HS-27A (cell line): ENCODE measurements at places on chromosomes 11 and 22.

GRCh38 chr11:60900673-60901404 lies 5.5 kb downstream of the PRPF19 start:
- no peak for DNase-seq

DNA sequence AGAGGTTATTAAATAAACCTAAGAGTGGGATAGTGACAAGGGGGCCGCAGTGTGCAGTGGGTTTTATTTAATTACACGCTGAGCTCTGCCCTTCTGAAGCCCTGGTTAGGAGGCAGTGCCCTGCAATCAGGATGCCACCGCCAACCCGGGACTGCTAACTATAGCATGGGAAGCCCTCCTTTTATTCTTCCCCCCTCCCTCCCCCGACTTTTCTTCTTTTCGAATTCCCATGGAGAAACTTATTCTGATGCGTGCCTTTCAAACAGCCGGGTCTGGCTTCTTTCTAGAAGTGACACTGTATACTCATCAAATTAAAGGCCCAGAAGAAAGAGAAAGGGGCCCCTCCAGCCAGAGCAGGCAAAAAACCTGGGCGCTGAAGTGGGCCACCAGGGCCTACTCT lies 91.3 kb upstream of the ANO1 start:
- DNase-seq: no peak

DNA sequence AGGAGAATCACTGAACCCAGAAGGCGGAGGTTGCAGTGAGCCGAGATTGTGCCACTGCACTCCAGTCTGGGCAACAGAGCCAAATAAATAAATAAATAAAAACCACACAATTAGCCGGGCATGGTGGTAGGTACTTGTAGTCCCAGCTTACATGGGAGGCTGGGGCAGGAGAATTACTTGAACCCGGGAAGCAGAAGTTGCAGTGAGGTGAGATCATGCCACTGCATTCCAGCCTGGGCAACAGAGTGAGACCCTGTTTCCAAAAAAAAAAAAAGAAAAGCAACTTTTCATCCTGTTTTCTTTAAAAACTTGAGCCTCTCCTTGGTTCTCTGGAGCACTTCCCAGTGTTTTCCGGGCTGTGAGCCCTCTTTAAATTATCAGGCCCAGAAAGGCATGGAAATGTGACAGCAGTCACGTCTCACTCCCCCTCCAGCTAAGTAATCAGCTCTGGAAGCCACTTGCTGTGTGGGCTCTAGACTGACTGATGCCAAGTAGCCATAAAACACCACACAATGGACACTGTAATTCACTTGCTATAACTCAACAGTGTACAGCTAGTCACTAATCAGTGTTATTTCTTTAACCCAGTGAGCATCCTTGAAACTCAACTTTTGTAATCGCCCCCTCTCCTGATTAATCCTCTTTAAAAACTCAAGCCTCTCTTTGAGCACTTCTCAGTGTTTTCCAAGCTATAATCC lies 13.0 kb upstream of the MCHR1 start:
- DNase-seq: no peak

GRCh38 chr11:110159476-110159875 lies 66.3 kb downstream of the ZC3H12C start:
- DNase-seq: no peak

GRCh38 chr11:1437500-1437899 lies 47.8 kb downstream of the BRSK2 start:
- peak; percentile 27 for DNase-seq

DNA sequence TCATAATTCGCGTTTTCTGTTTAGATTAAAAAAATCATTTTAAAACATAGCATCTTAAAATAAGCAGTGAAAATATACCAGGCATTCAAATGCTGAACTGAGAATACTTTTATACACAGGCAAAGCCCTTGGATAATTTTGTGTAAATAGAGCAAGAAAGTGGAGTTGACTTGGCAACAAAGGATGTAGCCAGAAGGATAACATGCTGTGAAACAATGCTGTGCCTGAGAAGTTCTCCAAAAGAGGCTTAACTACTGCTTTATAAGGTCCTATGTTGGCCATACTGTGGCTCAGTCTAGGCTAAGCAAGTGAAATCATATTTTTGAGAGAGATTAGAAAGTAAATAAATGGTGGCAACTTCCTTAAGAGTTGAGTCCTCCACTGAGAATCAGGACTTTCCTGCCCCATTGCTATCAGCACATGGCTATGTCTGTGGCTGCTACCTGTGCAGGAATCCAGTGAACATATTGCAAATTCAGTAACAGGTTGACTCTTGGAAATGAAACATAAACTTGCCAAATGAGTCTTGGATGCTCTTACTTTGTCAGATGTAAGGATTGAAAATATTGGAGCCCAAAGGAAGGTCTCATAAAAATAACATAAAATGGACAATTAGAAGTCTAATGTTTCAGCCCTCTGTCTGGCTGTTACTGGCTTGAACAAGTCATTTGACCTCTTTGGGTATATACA lies 448.9 kb downstream of the LRRC4C start:
- no peak for DNase-seq

DNA sequence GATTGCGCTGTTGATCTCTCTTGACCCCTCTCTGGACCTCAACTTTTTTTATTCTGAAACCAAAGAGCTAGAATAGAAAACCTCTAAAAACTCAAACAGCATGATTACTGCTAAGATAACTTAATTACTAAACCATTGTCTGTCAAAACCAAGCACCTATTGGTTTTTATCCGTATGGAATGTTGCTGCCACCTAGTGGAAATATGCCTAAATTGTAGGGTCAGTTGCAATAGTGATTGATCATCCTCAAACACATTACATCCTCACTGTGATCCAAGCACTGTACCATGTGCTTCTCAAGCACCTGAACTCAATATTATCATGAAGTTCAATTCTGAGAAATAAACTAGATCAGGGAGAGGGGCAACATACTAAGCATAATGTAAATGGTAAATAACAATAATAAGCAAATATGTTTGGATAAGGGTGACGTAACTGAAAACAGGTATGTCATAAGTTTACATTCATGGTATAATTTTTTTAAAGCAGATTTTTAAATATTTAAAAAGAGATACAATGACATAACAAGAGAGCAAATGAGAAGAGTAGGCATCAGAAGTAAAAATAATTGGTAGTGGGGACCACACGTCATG lies 3.8 kb upstream of the OR5A2 start:
- peak; percentile 24 for DNase-seq

DNA sequence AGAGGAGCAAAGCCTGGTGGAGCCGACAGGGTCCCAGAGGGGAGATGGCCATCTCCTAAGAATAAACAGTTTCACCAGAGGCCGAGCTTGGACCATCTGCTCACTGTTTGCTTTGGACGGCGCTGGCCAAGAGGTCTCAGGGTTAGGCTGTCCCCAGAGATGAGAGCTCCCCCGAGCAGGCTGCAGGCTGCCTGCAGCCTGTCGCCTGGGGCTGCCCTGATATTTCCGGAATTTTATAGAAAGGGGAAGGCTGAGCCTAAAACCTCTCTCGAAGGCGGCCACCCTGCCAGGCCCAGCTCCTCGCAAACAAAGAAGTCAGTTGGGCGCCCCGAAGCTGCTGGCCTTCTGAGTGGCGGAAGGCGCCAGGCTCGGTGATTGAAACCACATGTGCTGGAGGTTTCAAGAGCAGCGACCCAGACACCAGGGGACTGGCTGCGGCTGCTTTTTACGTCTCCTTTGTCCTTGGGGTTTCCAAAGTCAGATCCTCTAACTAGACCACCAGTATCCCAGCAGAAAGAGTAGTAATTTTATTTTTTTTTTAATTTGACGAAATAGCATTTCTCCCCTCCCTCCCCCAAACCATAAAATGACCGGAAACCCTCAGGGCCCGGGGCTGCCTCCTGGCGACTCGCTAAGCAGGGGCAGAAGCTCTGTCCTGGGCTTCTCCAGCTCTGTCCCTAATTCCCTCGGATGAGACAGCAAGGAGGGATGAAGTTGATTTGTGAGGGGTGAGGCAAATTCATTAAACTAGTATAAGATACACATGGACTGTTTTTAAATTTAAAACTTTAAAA lies 57.4 kb downstream of the CLMP start:
- DNase-seq: no peak

- peak; percentile 40 for DNase-seq
Observed at GRCh38 chr11:64449381-64450167, 90.6 kb downstream of the RPS6KA4 start.

DNA sequence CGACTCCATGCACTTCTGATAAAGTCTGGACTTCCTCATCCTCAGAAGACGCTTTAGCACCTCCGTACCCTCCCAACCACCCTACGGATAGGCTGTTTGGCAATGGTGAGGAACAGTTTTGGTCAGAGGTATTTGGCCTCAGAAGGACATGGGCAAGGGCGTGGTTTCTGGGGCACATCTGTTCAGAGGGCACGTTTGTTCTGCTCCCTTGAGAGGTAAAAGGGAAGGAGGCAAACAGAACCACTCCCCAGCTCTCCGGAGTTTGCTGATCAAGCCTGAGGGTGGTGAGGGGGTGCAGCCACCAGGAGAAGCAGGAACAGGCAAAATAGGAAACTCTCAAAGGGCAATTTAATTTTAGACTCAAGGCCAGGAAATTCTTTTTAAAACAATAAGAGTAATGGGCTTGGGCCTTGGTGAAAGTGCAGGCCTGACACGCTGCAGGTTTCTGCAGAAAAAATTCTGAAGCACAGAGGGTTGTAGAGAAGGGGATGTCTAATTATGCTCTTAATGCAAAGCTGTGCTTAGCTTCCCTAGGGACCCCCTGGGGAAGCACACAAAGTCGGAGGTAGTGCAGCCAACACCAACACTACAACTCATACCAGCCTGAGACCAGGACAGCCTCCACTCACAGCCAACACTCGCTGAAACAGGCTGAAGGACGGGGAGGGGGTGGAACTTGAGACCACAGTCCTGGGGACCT lies 23.3 kb downstream of the ETS1 start:
- no peak for DNase-seq

GRCh38 chr11:117225553-117226170 lies 6.2 kb downstream of the PCSK7 start:
- no peak for DNase-seq

GRCh38 chr11:46692450-46692849 lies 8.0 kb downstream of the ARHGAP1 start:
- no peak for DNase-seq

DNA sequence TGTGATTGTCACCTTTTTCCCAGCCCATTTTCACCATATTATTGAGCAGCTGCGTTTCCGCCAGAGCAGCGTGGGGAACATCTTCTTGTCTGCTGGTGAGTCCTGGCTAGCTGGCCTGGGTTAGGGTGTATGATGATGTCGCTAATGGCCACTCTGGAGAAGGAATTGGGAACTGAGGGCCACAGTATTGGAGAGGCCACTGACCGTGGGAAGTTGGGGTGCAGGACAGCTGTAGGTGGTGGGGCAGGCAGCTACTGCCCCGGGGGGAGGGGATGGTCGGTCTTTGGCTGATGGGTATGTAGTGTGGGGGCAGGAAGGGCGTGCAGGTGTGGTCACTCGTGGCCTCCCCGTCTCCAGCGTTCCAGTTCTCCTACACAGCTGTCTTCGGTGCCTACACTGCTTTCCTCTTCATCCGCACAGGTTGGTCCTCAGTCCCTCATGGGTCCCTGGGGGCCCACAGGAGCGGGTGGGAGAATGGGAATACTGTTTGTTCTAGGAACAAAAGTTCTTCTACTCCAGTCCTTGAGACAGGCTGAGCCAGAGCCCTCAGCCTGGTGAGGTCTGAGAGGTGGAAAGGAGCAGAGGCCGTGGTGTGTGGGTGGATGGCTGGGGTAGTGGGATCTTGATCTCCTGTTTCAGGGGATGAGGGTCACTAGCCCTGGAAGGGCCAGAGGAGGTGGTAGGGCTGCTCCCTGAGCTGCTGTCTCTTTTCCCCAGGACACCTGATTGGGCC lies 2.1 kb downstream of the RCE1 start:
- DNase-seq: no peak

- no peak for DNase-seq
Observed at GRCh38 chr11:65617136-65617850, 1.7 kb downstream of the PCNX3 start.

- no peak for DNase-seq
Observed at GRCh38 chr11:796565-797295, 1.4 kb downstream of the SLC25A22 start.

GRCh38 chr11:86818462-86819192 lies 18.3 kb downstream of the PRSS23 start:
- DNase-seq: no peak

- no peak for DNase-seq
Observed at GRCh38 chr11:57124917-57125316, 56.8 kb upstream of the LRRC55 start.

GRCh38 chr11:3617990-3618389 lies 23.8 kb downstream of the ART5 start:
- DNase-seq: no peak

DNA sequence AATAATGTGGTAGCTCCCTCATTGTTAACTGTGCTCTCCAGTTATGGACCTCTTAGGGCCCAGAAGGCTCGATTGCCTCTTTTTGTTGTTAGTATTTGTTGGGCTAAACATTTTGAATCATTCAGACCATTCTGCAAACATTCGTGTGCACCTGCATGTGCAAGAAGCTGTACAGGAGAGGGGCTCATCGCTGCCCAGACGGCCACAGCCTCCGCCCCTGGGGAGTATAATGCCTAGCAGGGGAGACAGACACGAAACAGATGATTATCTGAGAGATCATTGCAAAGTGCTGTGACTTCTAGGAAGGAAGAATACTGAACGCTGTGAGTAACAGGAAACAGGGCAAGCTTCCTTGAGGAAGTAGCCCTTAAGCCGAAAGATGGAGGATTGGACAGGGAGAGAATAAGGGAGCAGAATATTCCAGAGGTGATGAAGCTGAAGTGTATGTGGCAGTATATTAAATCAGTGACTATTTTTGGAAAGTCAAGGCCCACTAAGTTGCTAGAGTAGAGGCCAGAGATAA lies 123.3 kb upstream of the RASSF10 start:
- DNase-seq: no peak

GRCh38 chr11:112537846-112538330 lies 277.2 kb upstream of the PLET1 start:
- DNase-seq: no peak

DNA sequence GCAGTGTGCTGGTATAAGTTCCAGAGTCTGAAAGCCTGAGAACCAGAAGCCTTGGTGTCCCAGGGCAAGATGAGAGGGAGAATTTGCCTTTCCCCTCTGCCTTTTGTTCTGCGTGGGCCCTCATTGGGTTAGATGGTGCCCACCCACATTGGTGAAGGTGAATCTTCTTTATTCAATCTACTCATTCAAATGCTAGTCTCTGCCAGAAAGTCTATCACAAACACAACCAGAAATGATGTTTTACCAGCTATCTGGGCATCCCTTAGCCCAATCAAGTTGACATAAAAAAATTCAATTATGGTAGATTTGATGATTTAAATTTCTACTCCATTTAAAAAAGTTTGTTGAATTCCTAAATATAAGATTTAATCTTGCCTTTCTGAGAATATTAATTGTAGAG lies 22.2 kb downstream of the CSTPP1 start:
- no peak for DNase-seq

- DNase-seq: no peak
Observed at GRCh38 chr11:12206529-12206928, 96.1 kb downstream of the MICAL2 start.

DNA sequence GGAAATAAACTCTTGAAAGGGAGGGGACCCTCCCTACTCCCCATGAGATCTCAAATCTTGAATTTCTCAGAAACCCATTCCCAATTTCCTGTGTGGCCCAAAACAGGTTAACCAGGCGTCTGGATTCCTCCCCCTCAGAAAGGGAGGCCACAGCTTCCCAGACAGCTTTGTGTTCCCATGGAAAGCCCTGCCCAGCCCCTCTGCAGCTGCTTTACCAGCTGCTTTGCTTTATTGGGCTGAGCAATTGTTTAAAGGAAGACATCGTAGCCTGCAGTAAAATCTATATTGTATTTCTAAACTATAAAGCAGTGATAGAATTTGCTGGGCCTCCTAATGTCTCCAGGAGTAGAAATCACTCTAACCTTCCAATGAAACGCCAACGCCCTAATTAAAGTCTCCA lies 97.4 kb downstream of the CHST1 start:
- no peak for DNase-seq
